ENCODE measurements at places on chromosomes 4 and X.

DNA sequence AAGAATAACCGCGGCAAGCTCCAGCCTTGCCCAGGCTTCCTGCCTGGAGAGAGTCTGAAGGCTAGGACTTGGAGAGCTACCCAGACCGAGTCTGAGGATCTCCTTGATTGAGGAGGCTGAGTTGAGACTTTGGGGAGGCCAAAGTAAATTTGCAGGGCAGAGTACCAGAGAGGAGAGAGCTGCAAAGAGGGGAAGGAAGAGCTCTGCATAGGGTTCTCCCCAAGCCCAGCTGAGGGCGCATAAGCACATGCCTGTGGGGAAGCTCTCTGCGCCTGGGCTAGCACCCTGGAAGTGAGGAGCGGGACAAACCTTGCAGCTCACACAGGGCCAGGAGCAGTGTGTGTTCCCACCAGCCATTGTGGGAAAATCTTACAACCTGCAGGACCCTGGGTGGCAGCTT lies 56.1 kb downstream of the FAM193A start:
- no peak for DNase-seq

DNA sequence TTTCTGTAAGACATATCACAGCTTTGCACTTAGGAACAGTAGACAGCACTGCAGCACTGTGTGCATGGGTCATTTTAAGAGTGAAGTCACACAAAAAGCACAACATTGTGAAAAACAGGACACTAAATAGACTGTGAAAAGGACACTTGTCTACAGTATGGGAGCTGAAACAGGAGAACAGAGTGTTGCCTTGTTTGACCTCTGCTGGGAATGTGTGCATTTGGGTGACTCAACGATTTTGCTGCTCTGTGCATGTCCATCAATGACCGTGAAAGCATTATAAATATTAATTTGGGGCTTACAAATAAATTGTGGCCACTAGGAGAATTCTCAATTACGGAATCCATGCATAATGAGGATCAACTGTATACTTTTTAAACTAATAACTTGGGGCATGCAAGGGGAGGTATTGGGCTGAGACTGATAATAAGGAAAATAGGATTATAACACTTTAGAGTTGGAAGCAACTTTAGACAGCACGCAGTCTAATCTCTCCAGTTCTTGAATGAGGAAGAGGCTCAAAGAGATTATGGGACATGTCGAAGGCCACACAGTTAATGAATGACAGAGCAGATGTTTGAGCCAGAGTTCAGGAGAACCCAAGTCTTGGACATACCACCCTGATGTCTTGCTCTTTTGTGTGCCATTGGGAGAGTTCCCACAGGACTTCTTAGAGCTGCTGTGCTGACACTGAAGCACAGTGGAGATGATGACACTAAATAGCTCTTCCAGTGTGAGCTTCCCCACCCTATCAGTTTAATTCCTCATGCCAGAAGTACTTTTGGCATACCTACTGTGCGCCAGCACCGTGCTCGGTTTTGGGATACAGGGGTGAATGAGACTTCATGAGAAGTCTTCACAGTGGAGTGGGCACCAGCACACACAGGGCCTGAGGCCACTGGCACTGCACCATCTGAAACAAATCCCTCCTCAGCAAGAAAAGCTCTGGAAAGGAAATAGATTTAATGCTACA lies 79.3 kb downstream of the FRAS1 start:
- no peak for DNase-seq

DNA sequence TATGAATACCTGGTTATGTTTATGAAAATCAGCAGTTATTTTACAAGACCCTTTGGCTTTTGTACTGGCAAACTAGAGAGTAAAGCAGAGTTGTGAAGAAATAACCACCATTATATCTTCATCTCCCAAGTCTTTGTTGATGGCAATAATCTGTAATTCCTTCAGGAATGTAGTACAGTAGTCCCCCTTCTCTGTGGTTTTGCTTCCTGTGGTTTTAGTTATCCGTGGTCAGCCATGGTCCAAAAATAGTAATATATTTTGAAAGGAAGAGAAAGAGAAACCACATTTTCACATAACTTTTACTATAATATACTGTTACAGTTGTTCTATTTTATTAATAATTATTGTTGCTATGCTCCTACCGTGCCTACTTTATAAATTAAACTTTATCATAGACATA lies 27.8 kb downstream of the BANK1 start:
- no peak for DNase-seq

GRCh38 chr4:12852338-12853307 lies 631.5 kb downstream of the RAB28 start:
- no peak for DNase-seq

GRCh38 chr4:23023121-23023520 lies 330.4 kb downstream of the GBA3 start:
- no peak for DNase-seq

DNA sequence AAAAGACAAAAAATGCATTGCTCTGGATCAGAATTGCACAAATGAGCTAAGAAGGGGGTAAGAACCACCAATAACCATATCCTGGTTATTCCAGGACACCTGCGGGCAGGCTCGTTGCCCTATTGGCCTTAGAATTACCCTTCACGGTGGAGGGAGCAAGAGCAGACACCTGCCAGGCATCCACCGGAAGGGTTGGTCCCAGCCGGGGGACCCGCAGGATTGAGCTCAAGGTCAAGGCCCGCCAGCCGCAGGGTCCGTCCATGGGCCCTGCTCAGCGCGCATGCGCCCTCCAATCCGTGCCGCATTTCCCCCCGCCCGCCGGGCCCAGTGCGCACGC lies 575 bp downstream of the SLC25A6 start:
- peak; percentile 86 for DNase-seq

GRCh38 chrX:49756692-49757091 lies 60.9 kb upstream of the PAGE1 start:
- no peak for DNase-seq

GRCh38 chr4:61299316-61299715 lies 99.2 kb downstream of the ADGRL3 start:
- no peak for DNase-seq

DNA sequence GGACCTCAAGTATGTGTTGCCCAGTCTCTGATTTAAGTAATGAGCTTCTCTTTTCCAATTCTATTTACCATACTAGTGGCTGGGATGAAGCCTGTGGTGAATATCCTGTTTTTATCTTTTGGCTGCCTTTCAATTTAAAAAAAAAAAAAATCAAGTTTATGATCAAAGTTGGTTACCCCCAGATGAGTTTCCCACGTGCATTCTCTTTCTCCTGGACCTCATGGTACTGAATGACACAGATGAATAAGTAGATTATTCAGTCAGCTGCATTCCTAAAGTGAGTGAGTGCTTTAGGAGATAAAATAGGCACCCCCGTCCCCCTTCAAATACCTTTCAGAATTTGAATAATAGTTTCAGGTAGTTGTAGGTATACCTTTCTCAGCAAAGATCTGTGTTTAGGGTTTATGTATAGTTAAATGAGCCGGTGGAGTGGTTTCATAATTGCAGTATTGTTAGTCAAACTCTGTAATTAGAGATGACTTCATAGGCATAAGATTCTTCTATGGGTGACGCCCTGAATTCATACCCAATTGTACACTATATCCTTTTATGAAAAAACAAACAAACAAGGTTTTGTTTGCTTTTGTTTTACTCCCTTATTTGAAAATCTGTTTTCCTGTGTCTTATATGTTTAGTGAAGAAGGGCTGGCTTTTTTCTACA lies 41.9 kb downstream of the PLS3 start:
- no peak for DNase-seq

DNA sequence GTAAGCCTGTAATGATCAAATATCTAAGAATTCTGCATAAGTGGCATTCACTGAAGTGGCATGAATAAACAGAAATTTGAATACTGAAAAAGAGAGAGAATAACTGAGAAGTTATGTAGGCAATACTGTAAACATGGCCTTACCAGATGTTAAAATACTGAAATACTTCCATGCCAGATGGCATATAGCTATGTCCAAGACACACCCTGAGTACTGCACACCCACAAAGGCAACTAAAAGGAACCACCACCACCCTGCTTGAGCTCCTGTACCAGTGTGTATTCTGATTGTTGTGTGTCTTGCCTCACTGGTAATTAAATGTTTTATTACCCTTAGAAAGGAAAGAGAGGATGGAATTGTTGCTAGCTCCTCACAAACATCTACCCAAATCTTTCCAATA lies 192.1 kb downstream of the ADAMTS3 start:
- no peak for DNase-seq

DNA sequence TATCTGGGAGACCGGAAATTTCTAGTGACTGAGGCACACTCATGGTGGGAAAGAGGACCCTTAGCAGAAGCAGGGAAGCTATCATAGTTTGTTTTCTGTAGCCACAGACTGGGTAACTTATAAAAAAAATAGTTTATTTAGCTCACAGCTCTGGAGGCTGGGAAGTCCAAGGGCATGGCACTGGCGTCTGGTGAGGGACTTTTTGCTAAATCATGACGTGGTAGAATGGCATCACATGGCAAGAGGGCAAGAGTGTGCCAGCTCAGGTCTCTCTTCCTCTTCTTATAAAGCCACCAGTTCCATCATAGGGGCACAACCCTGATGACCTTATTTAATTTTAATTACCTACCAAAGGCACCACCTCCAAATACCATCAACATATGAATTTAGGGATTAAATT lies 13.3 kb downstream of the APLN start:
- DNase-seq: no peak

- no peak for DNase-seq
Observed at GRCh38 chr4:181566490-181566889, 676.7 kb upstream of the TENM3 start.

DNA sequence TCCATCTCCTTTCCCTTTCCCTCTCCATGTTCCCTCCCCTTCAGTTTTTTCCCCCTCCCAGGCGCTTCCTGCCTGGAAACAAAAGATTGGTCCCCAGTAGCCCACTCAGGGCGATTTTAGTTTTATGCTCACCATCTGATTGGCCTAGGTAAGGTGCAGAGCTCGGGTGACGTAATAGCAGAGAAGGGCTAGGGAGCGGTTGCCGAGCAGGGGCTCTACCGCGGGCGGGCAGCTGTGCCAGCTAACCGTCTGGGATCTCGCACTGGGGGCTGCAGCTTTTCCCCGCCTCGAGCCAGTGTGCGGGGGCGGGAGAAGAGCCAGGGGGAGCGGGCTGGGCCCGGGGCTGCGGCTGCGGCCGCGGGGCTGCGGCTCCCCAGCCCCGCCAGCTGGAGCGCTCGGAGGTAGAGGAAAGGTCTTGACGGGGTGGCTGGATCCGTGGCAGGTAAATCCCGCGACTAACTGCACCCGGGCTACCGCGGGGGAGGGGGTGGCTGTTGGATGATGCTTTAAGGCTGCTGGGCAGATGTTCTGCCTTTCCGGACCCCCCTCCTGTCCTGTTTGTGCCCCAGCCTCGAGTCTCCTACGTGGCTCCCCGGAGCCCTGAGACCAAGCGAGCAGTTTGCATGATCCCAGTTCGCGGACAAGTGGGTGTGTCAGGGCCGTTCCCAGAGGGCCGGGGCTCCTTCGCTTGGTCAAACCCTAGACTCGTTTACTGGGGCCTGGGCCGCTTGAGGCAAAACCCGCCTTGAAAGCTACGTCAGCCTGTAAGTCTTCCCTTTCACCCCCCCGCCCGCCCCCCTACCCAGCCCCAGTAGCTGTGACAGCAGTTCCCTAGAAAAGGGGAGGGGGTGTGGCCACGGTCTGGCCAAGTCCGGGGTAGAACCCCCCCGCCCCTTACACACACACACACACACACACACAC lies at the start of gene PAK3:
TSS of gene PAK3 (plus strand) at position 218 of the 922 bp plus-strand sequence. CDS start 26,913 bp downstream, outside the sequence.
- DNase-seq: no peak

- DNase-seq: no peak
Observed at GRCh38 chr4:149549911-149550310, 265.7 kb downstream of the IQCM start.

DNA sequence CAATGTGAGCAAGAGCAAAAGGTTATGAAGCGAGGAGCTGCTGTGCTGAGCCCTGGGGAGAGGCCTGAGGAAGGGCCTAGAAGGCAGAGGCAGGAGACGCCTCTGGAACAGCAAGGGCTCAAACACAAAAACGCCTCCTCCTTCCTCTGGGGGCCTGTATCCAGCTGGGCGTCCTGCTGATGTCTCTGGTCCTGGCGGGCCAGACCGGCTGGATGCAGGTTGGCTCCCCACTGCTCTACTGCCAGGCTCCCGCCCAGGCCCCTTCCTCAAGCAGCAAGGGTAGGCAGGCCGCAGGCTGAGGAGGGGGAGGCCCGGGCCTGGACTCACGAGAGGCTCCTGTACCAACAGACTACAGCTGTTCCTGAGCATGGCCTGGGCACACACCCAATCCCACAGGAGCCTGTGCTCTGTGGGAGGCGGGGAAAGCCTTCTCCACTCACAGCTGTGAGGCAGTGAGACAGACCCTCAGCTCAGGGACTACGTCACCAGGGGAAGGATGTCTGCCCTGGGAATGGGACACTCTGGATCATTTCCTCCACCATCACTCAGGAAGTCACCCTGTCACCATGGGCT lies 2.3 kb downstream of the HAUS7 start:
- no peak for DNase-seq

DNA sequence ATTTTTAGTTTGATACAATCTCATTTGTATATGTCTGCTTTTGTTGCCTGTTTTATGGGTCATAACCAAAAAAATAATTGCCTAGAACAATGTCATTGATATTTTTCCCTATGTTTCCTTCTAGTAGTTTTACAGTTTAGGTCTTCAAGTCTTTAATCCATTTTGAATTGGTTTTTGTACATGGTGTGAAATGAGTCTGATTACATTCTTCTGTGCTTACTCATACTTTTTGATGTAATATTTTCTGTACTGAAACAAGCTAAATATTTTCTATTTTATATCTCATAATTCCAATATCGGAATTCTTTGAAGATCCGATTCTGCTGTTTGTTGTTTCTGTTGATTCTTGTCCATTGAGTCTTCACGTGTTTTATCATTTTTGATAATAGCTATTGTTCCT lies 10.6 kb downstream of the TMEM156 start:
- no peak for DNase-seq

DNA sequence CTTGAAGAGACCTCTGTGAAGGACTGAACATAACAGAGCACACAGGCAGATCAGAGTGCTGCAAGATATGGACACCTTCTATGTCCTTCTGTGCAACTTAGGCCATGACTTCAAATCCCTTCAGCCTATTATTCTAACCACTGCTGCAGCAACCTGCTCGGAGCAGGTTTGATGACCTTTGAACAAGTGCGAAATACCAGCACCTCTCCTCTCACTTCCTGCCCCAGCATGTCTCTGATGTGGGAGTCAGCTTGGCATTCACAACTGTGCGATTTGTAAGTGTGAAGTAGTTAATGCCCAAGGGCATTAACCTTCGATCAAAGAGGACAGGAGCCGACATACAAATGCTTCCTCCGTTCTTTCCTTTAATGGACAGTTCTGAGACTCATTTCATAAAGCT lies 1.6 kb upstream of the EXOC1 start:
- DNase-seq: no peak

GRCh38 chr4:22482250-22483127 lies 33.4 kb downstream of the ADGRA3 start:
- no peak for DNase-seq

- DNase-seq: no peak
Observed at GRCh38 chr4:141046255-141046654, 87.0 kb downstream of the RNF150 start.

DNA sequence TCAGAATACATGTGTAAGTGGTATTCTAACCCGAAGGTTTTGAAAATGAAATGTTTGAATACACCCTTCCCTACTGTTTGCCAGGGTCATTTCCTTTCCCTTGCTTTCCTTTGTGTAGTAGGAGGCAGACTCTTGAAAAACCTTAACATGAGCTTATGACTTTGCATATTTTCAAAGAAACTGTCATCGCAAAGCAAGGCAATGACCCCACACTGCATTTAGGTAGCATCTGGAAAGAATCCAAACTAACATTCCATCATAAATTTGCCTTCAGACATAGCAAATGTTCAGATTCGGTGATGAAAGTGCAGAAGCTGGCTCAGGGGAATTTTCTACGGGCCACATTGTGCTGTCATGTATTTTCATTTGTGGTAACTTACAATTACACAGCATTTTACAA lies 32.3 kb downstream of the SH2D1A start:
- no peak for DNase-seq

GRCh38 chr4:129092631-129093190 lies 628 bp downstream of the SCLT1 start:
- no peak for DNase-seq
